Activated CD4-positive, alpha-beta T cell treated with anti-CD3 and anti-CD28 coated beads, Interleukin-2, amount 50 U/mL, for 48 hours (primary cell): ENCODE measurements at places on chromosomes 13 and 19.

DNA sequence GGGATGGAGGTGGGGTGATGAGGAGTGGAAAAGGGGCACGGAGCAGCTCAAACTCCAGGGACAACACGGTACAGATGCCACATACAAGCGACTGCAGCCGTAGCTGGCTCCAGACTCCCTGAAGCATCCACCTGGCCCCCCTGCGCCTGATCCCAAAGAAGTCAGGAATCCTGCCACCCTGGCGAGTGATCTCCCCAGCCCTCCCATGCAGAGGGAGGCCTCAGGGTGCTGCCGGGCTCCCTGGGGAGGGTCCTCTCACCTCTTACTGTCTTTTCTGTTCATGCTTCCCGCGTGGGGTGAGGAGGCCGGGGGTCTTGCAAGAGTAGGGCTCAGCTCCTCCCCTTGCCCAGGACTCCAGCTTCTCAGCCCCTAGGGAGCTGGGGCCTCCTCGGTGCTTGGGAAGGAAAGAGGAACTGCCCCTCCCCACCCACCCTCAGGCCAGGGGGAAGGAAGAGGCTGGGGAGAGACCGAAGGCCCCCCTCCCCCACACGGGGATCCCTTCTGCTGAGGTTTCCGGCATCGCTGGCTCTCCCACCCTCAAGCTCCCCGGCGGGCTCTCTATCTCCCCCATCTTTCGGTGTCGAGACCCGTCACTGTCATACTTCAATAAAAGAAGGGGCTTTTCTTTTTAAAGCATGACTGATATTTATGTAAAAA is at the start of gene RASGRP4:
TSS of gene RASGRP4 (minus strand) at position 410 of the 657 bp plus-strand sequence. CDS start at position 282, 128 bp downstream.
- DNase-seq, result peak; percentile 74

DNA sequence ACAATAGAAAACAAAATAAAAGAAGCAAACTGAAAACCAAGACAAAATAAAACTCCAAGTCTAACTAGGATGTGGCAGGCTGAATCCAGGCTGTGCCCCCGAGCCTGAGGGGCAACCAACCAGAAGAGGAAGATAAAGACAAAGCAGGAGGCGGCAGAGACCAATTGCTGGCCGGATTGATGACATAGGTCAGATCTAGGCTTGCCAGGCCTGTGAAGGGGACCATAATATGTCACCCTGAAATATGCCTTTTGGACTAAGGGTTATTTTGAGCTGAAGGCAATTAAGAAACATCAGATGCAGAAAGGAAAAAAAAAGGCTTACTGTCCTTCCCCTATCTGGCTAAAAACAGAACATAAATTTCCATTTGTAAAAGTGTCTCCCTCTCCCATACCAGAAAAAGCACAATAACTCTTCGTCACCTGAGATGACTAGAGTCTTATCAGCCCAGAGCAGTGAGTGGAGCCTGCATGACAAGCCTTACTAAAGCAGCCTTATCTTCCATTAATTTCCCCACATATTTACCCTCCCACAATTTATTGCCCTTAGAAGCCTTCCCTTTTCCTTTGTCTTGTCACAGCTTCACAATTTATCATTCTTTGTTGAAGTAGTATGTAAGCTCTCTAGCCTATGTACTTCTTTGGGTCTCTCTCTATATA is 22.8 kb downstream of the ATP8A2 start:
- no peak for DNase-seq

- no peak for DNase-seq
These were observed 85.9 kb downstream of the MBNL2 start for GRCh38 chr13:97307882-97308624.

DNA sequence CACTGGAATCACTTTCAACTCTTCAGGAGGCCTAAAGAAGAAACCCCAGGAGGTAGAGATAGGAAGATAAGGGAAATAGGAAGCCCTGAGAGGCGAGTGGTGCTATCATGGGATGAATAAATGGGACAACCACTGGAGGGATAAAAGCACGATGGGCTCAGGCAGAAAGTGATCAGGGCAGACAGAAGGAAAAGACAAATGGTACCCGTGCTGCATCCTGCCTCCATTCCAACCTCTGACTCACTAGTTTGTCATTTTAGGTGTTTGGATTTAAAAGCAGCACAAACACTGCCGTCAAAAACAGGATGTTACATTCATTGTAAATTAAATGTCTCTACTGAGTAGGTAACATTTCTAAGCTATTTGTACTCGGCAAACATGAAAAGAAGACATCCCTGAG is 314.3 kb upstream of the HTR2A start:
- DNase-seq, result no peak

GRCh38 chr19:33246709-33247440 is 21.2 kb upstream of the SLC7A10 start:
- DNase-seq, result no peak

DNA sequence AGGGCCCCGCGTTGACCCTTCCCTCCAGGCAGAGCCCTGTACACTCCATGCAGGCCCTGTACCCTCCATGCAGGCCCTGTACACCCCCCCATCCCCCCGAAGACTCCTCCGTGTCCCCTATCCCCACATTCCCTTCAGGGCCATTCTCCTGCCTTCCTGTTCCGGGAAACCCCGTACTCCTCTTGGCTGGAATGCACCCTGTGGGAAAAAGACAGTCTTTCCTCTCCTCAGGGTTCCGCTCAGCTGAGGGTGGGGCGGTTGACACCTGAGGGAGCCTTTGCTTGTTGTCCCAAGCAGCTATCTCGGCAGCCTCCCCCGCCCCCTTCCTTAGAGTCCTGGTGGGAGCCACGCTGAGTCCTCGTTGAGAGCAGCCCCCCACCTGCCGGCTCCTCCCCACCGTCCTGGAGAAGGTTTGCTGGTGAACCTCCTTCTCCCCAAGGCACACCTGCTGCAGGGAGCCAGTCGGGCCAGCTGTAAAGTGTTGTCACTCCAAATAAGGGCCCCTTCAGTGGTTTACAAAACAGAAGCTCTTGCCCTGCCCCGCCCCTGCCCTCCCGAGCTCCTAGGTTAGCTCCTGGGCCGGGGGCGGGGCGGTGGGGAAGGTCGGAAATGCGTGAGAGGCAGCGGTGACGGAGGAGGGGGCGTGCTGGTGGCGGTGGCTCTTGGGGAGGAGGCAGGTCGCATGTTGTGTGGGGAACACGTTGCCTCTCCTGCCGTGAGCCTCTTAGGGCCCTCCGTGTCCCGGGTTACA is 1.5 kb downstream of the GNA11 start:
- DNase-seq, result peak; percentile 57

DNA sequence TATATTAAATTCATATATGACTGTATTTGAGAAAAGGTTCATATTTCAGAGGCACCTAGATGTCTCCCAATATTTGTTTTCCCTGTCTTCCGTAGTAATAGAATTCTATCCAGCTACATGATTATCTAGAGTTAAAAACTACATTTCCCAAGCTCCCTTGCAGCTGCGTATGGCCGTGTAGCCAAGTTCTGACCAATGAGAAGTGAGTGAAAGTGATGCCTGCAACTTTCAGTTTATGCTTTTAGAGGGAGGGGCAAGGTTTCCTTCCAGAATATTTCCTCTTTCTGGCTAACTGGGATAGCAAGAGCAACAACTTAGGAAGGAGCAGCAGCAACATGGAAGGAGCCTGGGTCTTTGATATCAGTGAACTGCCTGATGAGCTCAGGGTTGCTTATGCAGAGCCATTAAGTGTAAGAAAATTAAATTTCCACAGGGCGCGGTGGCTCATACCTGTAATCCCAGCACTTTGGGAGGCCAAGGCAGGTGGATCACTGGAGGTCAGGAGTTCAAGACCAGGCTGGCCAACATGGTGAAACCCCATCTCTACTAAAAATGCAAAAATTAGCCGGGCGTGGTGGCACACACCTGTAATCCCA is 23.2 kb upstream of the CYP2A13 start:
- DNase-seq, result no peak
